ENCODE measurements at places on chromosomes 6 and 20. TPM values are rescaled to one million over a fixed set of nuclear protein-coding genes. Genes with fewer than 3 reads are reported as not detected.

Gene CPNE5
- total RNA-seq: 2.3 TPM

Gene PCSK2
- total RNA-seq: 7.7 TPM

Gene NMBR
- not detected for total RNA-seq

Gene MATN4
- not detected for total RNA-seq

Gene KCNK16
- total RNA-seq: 0.29 TPM

Gene OOEP
- not detected for total RNA-seq

Gene GMEB2
- total RNA-seq: 7.0 TPM

Gene RSPO3
- total RNA-seq: 0.76 TPM

Gene TMEM14A
- total RNA-seq: 65.8 TPM

Gene CCN6
- total RNA-seq: 0.60 TPM

Data from motor neuron (in vitro differentiated cells).